Fibroblast of skin of left quadriceps (primary cell): ENCODE measurements at places on chromosomes 7 and 10.
A peak's percentile ranks its signal among the peaks of the same experiment; 100 is the strongest.

GRCh38 chr10:130954326-130954905, 357.1 kb downstream of the TCERG1L start:
- no peak for DNase-seq

- no peak for DNase-seq
These were observed 93.0 kb upstream of the TMEM72 start for GRCh38 chr10:44818041-44818649.

DNA sequence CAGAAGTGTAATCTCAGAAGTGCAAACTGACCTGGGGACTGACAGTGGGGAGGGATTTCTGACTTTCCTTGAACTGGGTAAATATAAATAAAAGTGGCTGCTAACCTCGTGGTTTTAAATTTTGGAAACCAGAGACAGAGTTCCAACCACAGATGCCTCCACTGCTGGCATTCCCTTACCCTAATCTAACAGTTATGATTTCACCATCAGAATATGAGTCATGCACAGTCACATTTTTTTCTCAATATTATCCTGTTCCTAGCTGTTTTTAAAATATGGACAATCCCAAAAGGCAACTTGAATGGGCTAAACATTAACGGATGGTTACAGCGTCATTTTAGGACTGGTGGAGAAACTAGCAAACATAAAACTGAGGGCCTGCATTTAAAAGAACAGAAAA, 264.3 kb upstream of the INHBA start:
- DNase-seq, result no peak

DNA sequence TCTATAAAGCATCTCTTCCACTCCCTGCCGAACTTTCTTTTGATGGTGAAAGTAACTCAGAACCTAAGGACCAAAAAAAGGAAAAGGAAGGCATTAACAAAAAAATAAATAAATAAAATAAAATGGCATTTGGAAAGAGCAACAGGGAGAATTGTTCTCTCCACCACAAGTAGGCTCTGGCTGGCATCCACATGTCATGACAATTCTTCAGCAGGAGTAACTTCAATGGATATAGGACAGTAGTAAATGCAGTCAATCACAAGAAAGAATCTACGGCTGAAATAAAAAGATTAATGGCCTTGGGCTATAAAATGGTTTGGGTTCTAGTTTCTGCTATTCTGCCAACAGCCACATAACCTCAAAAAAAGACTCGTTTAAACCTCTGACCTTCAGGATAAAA, 23.9 kb downstream of the NCAPG2 start:
- no peak for DNase-seq

GRCh38 chr7:44678471-44679179, 70.0 kb upstream of the ZMIZ2 start:
- peak; percentile 81 for DNase-seq

DNA sequence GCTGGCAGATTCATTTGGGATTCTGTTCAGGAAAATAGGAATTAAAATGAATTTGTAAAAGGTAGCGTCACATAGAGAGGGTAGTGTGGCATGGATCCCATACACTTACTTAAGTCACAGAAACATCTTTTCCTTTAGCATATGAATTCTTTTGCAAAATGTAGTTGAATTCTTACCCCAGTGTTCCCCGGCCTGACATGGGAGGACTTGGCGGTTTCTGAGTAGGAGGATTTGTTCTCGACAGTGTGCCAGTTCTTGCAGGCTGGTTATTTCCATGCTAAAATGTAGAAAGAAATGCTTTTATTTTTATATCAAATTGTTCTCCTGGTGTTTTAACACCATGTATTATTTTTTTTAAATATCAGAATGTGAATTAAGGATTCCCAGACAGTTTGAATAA, 72.6 kb downstream of the PDSS1 start:
- no peak for DNase-seq

GRCh38 chr10:95559471-95559870, 1.7 kb downstream of the SORBS1 start:
- no peak for DNase-seq

- no peak for DNase-seq
These were observed 162.6 kb downstream of the SH2D4B start for GRCh38 chr10:80700252-80700651.
